ENCODE measurements at places on chromosomes 4 and X.

DNA sequence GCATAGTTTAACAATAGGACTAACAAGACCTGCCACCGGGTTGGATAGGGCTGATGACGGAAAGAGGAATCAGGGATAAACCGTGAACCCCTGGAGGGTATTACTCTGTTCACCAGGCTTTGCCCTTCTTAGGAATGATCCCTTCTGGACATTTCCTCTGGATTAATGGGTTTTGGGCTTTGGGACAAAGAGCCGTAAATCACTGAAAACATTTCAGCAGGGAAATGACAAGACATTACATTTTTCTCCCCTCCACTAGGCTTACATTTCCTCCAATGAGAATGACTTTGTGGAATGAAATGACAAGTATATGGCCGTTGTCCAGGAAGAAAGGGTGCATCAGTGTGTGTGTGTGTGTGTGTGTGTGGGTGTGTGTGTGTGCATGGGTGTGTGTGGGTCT, 25.9 kb upstream of the RBPJ start:
- DNase-seq = no peak

DNA sequence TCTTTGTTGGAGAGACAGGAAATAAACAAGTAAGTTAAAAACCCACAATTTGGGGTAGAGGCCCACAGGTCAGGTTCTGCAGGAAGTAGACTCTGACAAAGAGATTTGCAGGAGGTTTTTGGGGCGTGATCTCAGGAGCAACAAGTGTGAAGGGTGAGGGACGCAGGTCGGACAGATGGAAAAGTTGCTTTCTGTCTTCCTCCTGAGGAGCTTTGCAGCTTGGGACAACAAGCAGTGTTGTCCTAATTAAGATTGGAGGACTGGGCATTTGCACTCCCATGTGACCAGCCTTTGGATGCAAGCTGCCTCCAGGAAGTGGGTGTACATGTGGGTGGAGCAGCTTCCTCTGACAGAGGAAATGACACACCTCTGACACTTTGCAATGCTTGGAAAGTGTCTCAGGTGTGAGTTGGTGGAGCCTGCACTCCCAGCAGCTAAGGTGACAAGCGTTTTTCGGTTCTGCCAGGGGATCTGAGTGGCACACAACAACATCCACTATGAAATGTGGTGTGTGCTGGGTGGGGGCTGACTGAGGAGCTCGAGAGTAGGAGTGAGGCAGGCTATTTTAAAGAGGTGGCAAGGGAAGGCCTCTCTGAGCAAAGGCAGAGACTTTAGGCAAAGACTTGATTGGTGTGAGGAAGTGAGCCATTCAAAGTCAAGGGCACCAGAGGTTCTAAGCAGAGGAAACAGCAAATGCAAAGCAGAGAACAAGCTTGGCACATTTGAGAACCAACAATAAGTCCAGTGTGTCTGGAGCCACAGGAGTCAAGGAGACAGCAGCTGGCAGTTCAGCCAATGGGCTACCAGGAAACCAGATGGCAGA, 339.8 kb upstream of the GATB start:
- no peak for DNase-seq

DNA sequence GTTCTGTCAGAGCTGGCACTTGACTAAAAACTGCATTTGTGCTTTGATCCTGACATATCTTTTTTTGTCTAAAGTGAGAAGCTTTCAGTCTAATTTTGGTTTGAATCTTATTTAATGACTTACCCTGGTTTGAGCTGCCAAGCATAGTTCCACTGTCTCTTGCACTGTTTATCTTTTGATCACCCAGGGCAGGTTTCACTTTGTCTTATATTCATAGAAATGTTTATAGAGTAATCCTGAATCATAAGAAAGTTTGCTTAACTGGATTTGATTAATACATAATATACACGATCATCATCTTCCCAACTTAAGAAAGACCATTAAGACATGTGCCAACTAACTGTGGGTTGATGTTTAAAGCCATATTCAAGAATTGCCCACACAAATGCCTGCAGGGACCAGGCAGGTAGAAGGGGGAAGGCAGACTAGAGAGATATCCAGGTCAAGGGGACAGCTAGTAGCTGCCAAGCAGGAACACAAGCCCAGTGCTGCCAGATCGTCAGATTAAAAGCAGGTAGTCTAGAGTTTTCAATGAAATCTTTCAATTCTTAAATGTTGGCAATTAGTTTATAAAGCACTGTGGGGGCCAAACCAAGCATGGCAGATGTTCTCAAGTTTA, 1.9 kb downstream of the GK start:
- no peak for DNase-seq

- no peak for DNase-seq
These were observed 119.1 kb upstream of the TRIM2 start for GRCh38 chr4:153084980-153085630.

- no peak for DNase-seq
These were observed 141.2 kb upstream of the ZIC3 start for GRCh38 chrX:137424679-137425078.

DNA sequence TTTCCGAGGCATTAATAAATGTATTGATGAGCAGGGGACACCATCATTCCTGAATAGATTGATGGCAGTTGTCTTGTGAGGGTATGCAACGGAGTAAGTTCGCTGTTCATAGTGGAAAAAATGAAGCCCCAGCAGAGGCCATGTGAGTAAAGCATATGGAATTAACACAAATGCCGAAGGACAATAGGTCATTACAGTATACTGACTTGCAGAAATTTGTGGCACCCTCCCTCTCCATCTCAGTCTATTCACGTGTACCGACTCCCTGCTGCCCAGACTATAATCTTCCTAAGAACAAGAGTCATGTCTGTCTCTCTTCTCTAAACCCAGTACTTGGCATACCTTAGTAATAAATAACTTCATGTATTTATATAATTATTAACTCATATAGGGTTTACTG, 47.1 kb upstream of the PCDH10 start:
- DNase-seq = no peak

Data from cerebellar nuclear complex (tissue), 1 donor.